ENCODE measurements at places on chromosomes 11 and 22.

DNA sequence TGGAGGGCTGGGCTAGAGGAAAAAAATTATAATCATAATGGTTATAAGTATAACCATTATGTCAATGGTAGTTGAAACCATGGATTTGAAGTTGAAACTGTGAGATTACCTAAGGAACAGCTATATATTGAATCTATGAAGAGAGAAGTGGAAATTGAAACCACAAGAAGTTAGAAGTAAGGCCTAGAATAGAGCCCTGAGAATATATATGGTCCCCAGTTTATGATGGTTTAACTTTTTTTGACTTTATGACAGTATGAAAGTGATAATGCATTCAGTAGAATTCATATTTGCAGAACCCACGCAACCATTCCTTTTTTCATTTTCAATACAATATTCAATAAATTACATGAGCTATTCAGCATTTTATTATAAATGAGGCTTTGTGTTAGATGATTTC, 15.0 kb downstream of the AASDHPPT start:
- DNase-seq = no peak

GRCh38 chr11:39288011-39288410, 2171.4 kb downstream of the LRRC4C start:
- no peak for DNase-seq

DNA sequence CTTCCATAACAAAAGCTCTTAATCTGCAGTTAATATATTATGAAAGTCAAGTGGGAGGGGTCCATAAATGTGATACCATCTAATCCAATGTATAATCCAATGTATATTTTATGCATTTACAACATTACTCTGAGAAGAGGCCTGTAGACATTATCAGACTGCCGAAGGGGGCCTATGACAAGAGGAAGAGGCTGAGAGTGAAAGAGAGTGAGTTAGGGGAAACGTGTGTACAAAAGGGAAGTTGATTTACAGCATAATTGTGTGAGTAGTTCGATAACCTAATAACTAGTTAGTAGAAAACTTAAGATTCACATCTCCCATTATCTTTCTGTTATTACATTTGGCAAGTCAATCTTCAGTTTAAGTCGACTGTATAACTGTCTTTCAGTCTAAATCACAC, 86.6 kb downstream of the DDX10 start:
- DNase-seq = no peak

DNA sequence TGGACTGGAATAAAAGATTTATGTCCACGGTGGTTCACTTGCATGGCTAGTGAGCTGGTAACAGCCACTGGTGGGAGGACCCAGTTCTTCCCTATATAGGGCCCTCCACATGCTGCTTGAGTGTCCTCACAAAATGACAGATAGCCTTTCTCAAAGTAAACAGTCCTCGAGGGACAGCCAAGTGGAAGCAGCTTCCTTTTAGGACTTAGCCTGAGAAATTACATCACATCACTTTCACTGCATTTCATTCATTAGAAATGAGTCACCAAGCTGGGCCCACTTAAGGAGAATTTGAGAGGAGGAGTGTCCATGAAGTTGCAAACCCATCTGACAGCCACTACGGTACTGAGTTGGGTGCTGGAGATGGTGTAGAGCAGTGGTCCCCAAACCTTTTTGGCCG, 7.0 kb downstream of the ISX start:
- DNase-seq = no peak

GRCh38 chr11:132549001-132549400, 983.3 kb downstream of the OPCML start:
- DNase-seq = no peak

GRCh38 chr11:13772223-13773046, 104.0 kb downstream of the FAR1 start:
- peak; percentile 36 for DNase-seq

GRCh38 chr11:58573451-58574104, 2.1 kb downstream of the LPXN start:
- no peak for DNase-seq

GRCh38 chr11:73412308-73412707, 36.1 kb downstream of the RELT start:
- DNase-seq = no peak

GRCh38 chr11:34586488-34587281, 34.2 kb upstream of the EHF start:
- no peak for DNase-seq

DNA sequence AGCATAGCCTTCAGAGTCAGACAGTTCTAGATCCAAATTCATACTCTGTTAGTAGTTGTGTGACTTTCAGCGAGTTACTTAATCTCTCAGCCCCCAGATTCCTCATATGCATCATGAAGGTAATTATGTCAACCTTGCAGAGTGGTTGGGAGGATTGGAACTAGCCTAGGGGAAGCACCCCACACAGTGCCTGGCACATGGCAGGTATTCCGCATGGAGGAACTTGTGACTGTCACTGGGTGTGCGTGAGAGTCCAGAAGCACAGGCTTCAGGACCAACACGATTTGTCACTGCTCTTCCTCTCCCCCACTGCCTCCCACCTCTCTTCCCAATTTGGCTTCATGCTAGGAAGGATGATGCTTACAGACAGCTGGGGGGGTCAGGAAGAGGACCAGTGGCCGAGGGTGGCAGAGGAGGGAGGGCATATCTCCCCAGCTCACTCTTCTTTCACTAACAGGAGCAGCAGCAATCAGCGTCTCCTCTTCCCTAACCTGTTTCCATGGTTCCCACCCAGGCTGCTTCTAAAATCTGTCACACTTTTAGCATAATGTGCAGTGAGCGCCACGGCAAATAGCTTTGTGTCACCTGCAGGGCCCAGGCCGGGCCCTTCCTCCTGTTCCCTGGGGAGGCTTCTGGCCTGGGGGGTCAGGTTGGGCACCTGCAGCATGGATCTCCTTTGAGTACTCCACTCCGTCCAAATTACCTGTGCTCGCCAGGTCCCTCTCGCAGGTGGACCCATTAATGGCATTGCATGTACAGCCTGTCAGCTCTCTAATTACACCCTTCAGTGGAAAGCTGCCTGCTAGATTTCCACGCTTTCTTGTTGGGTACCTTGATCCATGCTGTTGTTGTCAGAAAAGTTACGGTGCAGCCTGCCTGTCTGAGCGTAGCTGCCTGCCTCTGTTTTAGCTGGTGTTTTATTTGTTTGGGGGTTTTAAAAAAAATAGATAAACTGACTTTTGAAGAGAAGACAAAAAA, 400.4 kb downstream of the NXPE2 start:
- no peak for DNase-seq

- no peak for DNase-seq
These were observed 126.1 kb downstream of the HIPK3 start for GRCh38 chr11:33383075-33383919.

- DNase-seq = no peak
These were observed 100.9 kb downstream of the CTTN start for GRCh38 chr11:70498976-70499801.

DNA sequence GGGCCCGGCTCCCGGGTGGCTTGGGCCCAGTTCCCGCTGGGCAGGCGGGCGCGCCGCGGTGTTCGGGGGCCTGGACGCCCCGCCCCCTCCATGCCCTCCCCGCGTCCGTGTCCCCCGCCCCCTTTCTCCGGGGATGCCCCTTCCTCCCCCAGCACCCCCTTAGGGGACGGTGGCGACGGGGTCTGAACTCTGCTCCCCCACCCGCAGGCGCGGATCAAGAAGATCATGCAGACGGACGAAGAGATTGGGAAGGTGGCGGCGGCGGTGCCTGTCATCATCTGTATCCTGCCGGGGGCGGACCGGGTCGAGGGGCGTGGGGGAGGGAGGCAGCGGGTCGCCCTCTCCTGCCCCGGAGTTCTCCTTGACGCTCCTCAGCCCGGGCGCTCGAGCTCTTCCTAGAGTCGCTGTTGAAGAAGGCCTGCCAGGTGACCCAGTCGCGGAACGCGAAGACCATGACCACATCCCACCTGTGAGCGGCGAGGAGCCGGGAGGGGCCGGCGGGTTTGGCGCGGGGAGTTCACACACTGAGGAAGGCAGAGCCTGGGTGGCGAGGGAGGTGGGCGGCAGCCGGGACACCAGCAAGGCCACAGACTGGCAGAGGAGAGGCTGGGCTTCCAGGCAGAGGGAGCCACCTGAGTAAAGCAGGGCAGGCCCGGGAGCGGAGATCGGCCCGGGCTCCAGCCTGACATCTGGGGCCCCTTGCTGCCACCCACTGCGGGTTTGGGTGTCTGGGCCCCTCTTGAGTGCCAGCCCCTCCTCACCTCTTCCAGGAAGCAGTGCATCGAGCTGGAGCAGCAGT, 546 bp downstream of the DRAP1 start:
- DNase-seq = no peak

- DNase-seq = peak; percentile 3
These were observed 3.5 kb upstream of the ACAT1 start for GRCh38 chr11:108117746-108118371.

GRCh38 chr11:123755344-123755743, 1.0 kb upstream of the OR6X1 start:
- DNase-seq = no peak

DNA sequence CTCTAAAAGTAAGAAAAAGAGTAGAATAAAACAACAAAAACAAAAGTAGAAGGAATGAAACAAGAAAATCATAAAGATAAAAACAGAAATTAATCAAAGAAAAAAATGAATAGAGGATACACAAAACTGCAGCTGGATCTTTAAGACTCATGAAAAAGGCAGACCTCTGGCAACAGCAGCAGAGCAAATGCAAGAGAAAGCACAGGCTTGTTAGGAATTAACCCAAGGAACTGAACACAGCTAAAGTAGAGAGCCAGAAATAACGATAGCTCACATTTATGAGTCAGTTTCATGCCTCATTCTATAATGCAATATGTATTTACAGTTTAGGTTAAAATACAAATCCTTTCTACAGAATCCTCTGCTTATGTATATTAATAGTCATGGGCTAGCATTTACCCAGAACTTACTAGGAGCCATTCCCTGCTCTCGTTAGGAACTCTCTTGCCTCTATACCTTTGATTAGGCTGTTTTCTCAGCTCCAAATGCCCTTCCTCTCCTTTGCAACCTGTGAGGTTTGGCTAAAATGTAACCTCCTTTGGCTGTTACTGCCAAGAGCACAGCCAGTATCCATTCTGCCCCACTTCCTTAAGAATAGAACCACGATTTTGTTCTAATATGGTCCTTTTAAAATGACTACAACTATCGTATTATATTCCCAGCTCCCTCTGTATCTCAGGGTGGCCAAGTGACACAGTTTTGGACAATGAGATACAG, 38.3 kb upstream of the NFAM1 start:
- no peak for DNase-seq

- DNase-seq = no peak
These were observed 42.1 kb downstream of the TRIM66 start for GRCh38 chr11:8640267-8640906.

- no peak for DNase-seq
These were observed 18.3 kb downstream of the AMOTL1 start for GRCh38 chr11:94786264-94787126.

DNA sequence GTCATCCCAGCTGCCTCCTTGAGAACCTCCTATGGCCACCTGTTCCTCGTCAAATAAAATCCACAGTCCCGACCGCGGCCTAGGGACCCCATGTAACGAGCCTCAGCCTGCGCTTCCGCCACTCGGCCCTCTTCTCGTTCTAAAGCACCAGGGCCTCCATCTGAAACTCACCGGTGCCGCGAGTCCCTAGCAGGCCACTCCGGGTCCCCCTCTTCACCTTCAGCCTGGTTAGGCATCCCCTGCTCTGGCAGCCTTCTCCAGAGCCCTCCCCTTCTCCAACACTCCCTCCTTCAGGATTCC, 2.4 kb upstream of the SSTR3 start:
- no peak for DNase-seq

DNA sequence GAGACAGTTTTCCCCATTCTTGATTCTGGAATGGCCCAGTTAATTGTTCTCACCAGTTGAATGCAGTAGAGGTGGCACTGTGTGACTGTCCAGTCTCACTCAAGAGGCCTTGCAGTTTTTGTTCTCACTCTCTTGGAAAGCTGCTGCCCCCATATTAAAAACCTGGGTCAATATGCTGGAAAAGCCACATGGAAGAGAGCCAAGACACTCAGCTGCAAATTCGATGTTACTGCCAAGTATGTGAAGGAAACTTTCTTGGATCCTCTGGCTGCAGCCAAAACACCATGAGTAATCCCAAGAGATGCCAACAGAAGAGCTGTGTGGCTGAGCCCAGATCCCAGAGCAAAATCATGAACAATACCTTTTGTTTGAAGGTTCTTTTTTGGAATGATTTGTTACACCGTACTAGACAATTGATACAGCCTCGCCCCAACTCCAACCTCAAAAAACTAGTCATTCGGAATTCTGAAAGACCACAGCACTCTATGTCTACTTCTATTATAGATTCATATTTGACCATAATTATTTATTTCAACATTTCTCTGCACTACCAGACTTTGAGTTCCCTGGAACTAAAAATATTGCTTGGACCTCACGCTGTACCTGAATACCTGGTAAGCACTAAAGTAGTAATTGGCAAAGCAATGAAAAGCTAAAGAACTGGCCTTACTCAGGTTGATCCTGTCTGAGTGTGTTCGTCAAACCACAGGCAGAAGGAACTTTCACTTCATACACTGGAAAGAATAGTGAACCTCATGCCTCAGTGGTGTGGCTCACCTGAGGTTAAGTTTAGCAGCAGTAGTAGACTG, 378.8 kb downstream of the ETS1 start:
- DNase-seq = no peak

DNA sequence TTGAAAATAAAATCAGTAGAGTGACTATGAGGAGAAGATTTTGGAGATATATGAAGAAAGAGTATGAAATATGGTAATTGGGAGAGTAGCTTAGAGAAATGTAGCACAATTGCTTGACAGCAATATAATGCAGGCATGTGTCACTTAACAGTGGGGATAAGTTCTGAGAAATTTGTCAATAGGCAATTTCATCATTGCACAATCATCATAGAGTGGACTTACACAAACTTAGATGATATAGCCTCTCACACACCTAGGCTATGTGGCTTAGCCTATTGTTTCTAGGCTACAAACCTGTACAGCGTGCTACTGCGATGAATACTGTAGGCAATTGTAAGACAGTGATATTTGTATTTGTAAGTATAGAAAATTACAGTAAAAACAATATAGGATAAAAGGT, 573.6 kb downstream of the JRKL start:
- no peak for DNase-seq

DNA sequence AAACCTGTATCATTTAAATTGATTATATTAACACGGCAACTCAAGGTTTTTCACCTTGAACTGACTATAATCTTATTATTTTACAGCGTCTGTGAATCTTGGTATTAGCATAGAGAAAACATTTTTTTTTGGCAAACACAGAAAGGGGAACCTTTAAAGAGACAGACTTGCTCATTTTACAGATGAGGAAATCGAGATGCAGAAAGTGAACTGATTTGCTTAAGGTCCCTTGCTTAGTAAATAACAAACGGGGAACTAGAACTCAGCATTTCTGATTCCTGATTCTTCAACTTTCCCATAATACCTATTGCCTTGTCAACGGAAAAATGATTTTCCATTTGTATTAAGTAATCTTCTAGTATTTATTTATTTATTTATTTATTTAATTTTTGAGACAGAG, 33.2 kb upstream of the CECR2 start:
- DNase-seq = no peak

DNA sequence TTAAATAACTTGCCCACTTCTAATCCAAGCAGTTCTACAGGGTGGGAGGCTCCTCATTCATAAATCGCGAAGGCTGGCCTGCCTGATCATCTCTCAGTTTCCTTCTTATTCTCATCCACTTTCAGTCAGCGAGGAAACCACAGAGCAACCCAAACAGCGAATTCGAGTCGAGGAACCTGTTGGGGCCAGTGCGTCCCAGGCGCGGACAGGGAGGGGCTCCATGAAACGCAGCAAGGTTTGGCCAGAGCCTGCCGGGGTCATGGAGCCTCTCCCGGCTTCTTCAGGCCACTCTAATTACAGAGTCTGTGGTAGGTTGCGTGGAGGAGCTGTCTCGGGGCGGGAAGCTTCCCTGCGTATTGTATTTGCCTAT, 741 bp upstream of the NAV2 start:
- no peak for DNase-seq

Data from NCI-H1694 (cell line).